ENCODE measurements at places on chromosomes 6 and 20.

DNA sequence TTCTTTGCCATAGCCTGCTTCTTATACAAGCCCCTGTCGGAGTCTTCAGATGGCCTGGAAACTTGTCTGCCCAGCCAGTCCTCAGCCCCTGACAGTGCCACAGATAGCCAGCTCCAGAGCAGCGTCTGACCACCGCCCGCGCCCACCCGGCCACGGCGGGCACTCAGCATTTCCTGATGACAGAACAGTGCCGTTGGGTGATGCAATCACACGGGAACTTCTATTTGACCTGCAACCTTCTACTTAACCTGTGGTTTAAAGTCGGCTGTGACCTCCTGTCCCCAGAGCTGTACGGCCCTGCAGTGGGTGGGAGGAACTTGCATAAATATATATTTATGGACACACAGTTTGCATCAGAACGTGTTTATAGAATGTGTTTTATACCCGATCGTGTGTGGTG, 29.5 kb downstream of the SLCO4A1 start:
- no peak for DNase-seq

- no peak for DNase-seq
These were observed 96.3 kb downstream of the MRPL14 start for GRCh38 chr6:44030812-44031454.

DNA sequence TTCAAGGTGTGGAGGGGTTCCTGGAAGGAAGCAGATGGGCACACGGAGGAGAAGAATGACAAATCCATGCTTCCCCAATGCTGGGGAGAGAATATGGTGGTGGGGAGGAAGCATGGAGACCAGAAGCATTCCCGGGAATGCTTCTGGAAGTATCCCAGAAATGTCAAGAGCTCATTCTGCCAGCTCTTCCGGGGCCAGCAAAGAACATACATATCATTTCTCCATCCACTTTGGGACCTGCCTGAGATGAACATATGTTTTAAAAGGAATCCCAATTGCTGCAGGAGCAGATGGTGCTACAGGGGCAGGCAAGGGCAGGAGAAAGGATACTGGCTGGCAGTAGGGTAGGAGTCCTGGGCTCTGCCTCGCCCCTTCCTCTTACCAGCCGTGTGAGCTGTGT, 37.9 kb upstream of the CCDC167 start:
- no peak for DNase-seq

GRCh38 chr6:69202768-69203167, 567.7 kb downstream of the ADGRB3 start:
- no peak for DNase-seq

DNA sequence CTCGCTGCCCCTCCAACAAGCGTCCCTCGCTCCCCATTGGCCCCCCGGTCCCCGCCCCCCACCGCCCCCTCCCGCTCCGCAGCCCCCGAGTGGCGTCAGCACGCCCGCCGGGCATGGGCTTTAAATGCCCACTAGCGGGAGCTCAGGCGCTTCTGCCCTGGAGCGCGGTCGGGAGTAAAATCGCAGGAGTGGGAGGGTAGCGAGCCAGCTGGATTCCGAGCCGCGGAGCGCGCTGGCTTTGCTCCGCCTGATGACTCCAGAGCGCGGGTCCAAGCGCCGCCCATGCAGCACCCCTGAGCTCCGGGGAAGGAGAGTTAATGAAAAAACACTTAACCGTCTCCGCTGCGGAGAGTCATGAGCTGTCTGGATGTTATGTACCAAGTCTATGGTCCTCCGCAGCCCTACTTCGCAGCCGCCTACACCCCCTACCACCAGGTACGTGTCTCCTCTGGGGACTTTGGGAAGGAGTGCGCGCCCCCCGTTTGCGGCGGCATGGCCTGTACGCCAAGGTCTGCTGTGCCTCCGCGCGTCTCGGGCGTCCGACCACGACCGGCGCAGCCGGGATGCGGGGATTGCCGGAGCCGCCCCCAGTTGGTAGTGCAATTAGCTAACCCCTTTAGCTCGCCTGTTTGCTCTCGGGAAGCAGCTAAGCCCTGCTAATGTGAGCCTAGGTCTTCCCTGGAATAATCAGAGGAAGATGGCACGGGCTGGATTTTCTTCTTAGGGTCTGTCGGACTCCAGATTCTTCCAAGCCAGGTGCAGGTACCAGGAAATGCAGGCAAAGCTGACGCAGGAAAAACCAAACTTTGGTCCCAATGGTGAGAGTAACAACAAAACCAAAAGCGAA, at the start of gene VGLL2:
TSS of gene VGLL2 (plus strand) at position 149 of the 847 bp plus-strand sequence. CDS start at position 355, 206 bp downstream.
- DNase-seq = peak; percentile 79

DNA sequence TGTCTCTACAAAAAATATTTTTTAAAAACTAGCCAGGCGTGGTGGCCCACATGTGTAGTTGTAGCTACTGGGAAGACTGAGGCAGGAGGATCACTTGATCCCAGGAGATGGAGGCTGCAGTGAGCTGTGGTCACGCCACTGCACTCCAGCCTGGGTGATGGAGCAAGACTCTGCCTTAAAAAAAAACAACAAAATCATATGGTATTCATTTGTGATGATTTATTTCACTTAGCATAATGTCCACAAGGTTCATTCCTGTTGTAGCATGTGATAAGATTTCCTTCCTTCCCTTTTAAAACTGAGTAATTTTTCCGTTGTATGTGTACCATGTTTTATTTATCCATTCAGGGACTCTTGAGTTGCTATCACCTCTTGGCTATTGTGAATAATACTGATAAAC, 26.2 kb downstream of the TMEM170B start:
- DNase-seq = no peak

DNA sequence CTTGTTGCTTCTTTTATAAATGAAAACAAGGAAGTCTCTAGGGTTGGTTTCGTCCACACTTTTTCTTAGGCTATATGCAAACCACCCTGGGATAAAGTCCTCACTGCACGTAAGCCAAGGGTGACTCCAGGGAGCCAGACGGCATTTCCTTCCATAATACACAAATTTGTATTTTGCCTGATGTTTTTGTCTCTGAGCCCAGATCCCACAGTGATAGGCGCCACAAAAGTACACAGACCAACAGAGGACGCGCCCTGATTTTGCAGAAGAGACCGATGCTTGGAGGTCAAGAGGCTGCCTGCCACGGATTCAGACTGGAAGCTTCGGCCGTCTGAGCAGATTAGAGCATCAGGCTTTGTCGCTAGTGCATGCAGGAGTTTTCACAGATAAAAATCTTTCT, 22.8 kb downstream of the FOXQ1 start:
- DNase-seq = no peak

DNA sequence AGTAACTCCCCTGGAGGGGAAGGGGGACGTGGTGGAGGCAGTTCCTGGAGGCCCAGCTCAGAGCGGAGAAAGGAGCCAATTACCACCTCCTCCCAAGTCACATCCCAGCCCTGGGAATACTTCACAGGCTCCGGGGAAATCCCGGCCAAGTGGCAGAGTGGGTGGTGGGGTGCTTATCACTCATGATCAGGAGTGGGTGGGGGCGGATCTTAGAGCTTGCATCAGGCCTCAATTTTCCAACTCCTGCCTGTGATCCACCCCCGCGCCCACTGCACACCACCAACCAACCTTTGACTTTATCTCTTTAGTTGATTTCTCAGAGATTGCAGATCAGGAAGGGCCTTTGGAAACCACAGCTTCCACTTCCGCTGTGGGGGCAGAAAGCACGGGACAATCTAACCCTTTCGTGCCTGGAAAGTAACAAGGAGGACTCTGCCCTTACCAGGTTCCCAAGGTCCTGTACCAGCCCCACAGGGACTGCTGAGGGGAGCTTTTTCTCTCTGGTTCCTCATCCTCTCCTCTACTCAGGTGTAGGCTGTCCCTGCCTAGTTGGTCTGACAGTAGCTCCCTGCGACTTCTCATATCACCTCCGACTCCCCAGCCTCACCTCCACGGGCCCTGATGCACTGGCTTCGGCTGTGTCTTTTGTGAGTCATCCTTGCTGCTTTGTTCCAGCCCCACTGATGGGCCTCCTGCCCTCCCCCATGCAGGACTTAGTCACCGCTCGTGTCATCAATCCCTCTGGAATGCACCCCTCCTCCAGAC, 24.9 kb upstream of the IER3 start:
- peak; percentile 77 for DNase-seq

DNA sequence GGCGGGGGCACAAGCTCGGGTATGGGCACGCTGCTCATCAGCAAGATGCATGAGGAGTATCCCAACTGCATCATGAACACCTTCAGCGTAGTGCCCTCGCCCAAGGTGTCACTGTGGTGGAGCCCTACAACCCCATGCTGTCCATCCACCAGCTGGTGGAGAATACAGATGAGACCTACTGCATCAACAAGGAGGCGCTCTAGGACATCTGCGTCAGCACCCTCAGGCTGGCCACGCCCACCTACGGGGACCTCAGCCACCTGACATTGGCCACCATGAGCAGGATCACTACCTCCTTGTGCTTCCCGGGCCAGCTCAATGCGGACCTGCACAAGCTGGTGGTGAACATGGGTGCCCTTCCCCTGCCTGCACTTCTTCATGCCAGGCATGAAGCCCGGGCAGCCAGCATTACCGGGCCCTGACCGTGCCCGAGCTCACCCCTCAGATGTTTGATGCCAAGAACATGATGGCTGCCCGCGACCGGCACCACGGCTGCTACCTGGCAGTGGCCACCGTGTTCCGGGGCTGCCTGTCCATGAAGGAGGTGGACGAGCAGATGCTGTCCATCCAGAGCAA, 12.8 kb downstream of the GABRR2 start:
- no peak for DNase-seq

DNA sequence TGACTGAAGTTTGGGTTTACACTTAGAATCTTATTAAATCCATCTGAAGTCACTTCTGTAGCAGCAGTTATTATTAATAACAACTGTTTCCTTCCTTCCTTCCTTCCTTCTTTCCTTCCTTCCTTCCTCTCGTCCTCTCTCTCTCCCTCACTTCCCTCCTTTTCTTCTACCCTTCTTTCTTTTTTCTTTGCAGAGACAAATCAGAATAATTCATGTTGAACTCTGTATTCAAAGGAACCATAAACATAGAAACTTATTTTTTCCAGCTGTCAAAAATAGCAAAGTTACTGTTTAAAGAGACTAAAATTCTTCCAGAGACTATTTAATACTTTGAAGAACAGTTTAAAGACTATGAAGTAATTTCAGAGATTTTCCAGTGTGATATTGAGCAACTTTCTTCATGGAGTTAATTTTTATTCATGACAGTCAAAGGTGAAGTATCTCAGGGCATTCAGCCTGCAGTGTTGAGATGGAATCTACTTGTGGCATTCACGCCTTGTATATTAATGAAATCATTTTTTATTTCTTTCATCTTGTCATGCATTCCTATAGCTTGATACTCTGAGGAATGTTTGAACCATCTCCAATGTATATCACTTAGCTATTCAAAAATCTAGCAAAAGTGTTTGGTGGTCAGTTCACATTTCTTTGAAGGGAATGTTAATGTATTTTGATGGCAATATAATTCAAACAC, 109.7 kb downstream of the BCAS1 start:
- no peak for DNase-seq

All from iPS-NIHi11 (cell line).